ENCODE measurements at places on chromosomes 6 and 20. TPM values are rescaled to one million over a fixed set of nuclear protein-coding genes. Genes with fewer than 3 reads are reported as not detected.

ERVFRD-1 gene
- polyA plus RNA-seq, result not detected

- DNase-seq, result no peak
Observed at GRCh38 chr6:72911463-72912155, 289.7 kb downstream of the KCNQ5 start.

CPNE5 gene
- polyA plus RNA-seq, result 0.20 TPM

DNA sequence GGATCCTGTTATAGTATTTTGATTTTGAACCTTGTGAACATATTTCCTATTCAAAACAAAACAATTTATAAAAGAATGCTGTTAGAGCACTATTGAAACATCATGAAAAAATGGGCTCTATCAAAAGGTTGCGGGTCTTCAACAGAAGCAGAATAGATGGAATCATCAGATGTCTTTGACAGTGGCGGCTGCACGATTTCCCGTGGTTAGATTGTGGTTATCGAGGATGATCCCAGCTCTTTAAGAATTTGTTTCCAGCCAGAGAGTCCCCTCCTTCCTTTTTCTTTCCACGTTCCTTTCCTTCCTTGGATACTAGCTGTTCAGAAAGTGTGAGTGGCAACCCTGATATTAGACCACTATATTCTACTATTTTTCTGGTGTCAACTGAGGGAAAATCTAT, 163.4 kb downstream of the FARS2 start:
- no peak for DNase-seq

- DNase-seq, result no peak
Observed at GRCh38 chr6:163470611-163471010, 56.1 kb downstream of the QKI start.

GRCh38 chr6:98566126-98566525, 268.2 kb upstream of the POU3F2 start:
- no peak for DNase-seq

C20orf202 gene
- polyA plus RNA-seq, result 0.26 TPM

- DNase-seq, result no peak
Observed at GRCh38 chr20:10961651-10962288, 288.0 kb upstream of the JAG1 start.

INSM1 gene
- 0.25 TPM for polyA plus RNA-seq

DNA sequence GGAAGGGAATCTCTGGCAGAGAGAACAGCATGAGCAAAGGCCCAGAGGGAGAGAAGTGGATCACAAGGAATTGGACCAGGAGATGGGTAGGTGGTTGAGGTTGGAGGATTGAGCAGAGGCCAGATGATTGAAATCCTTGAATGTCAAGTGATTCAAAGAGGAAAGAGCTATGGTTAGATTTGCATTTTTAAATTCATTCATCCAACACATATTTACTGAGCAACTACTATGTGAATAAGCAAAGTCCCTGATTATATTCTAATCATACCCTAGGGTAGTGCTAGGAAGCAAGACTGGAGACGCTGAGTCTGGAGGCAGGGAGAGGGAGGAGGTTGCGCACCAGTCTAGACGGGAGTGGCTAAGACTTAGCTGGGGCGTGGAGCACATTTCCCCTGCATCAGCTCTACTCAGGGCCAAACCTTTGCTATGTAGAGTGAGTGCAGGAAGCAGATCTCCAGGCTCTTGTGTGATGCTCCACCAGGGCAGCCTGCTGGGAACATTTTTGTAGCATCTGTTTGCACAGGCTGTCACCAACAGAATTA, 40.2 kb downstream of the EYA2 start:
- no peak for DNase-seq

GRCh38 chr6:43335469-43335868, 26.8 kb upstream of the CRIP3 start:
- no peak for DNase-seq

DNA sequence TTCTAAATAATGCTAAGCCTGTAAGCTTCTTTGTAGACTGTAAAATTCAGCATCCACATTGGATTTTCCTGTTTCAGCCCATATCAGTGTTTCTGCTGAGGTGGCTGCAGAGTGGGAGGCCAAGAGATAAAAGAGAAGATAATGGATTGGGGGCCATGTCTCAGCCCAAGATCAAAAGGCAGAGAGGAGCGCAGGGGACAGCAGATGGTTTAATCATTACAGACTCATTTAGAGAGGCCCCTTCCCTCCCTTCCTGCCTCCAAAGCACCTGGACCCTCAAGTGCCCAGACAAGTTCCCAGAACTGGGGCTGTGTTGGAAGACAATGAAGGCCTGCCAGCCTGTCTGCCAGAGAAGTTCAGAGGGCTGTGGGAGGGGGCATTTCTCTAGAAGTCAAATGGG, 20.4 kb upstream of the CTNNBL1 start:
- DNase-seq, result no peak

DNA sequence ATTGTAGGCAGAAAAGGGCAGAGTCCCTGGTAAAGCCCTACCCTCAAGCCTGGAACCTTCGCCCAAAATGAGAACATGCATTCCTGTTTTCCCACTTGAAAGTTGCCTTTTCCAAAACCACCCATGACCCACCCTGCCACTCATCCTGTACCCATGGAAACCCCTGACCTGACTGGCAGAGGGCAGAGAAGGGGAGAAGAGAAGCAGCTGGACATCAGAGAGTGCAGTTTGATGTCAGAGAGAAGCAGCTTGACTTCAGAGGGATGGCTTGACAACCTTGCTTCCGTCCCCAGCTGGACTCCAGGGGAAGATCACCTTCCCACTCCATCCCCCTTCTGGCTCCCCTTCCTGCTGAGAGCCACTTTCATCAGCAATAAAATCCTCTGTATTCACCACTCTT, 123.6 kb upstream of the SHLD1 start:
- DNase-seq, result no peak

GRCh38 chr6:34182751-34183531, 37.1 kb upstream of the GRM4 start:
- DNase-seq, result peak; percentile 72

DNA sequence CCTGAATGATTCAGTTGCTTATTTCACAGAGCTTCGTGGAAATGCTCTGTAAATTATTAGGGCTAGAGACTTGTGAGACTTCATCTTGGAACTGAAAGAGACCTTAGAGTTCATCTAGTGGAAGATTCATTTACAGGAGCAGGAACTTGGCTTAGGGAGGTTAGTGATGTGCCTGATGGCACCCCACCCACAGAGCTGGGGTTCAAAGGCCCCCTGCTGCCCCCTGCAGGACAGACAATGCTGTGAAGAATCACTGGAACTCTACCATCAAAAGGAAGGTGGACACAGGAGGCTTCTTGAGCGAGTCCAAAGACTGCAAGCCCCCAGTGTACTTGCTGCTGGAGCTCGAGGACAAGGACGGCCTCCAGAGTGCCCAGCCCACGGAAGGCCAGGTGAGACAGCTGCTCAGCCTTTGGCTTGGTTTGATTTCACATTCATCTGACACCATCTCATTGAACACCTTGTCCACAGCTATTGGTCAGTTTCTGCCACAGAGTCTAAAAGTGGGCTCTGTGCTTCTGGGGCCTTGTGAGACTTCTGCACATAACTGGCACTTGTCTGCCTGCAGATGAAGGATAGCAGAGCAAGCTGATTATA, 25.1 kb downstream of the MYBL2 start:
- DNase-seq, result no peak

PPIL6 gene
- polyA plus RNA-seq, result 2.7 TPM

BPIFB1 gene
- polyA plus RNA-seq, result 0.05 TPM

DNA sequence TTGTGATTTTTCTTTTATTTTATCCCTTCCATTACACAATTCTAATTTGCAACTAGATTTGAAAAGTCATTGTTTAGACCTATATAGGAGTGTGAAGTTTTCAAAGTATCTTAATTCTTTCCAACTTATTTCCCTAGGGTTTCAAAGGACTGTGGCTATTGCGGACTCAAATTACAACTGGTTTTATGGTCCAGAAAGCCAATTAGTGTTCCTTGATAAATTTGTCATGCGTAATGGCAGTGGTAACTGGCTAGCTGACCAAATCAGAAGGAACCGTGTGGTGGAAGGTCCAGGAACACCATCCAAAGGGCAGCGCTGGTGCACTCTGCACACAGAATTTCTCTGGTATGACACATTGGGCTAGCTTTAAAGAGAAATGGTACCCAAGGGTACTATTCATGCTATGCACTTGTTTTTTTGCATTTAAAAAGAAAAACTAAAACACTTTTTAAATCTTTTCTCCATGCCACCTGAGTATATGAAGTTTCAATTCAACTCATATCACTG, 27.9 kb upstream of the CALHM6 start:
- no peak for DNase-seq

UBD gene
- 0.51 TPM for polyA plus RNA-seq

CD24 gene
- polyA plus RNA-seq, result 41.7 TPM

- no peak for DNase-seq
Observed at GRCh38 chr20:47361057-47361915, 4.8 kb upstream of the ZMYND8 start.

GRCh38 chr6:29764422-29765196, 41.4 kb downstream of the HLA-F start:
- DNase-seq, result no peak

GRCh38 chr6:148620579-148621298, 126.1 kb upstream of the UST start:
- DNase-seq, result no peak

- peak; percentile 12 for DNase-seq
Observed at GRCh38 chr6:168584671-168585070, 143.7 kb downstream of the SMOC2 start.

DNA sequence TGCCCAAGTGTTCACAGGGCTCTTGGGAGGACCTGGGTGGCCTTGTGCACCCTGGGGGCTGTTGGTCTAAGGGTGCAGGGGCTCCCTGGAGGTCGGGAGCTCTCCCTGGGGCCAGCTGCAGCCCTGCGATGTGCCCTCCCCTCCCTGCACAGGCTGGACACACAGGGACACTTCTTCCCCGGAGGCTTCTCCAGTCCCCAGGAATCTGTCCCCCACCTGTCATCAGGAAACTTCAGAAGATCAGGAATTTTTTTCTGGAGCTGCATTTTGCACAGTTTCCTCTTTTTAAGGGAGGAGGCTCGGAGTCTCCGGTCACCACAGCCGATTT, 66.9 kb upstream of the BHLHE23 start:
- DNase-seq, result no peak

Measured in aorta (tissue), 5 donors.